ENCODE measurements at places on chromosomes 1 and 21. TPM values are rescaled to one million over a fixed set of nuclear protein-coding genes. Genes with fewer than 3 reads are reported as not detected.

Gene AJAP1
- total RNA-seq: 0.05 TPM

DNA sequence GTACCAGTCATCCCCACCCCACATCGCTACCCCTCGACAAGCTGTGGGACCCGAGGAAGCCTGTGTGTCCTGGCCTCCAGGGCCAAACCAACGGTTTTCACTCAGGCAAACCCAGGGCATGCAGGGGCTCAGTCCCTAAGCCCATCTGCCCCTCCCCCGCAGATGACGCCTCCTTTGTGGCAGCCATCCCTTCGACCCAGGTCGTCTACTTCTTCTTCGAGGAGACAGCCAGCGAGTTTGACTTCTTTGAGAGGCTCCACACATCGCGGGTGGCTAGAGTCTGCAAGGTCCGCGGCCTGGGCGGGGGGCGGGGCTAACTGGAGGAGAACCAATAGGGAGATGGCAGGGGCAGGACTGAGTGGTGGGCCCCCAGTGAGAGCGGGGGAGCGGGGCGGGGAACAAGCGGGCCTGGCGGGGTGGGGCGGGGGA is 7.4 kb downstream of the SEMA4A start:
- peak; percentile 83 for DNase-seq

DNA sequence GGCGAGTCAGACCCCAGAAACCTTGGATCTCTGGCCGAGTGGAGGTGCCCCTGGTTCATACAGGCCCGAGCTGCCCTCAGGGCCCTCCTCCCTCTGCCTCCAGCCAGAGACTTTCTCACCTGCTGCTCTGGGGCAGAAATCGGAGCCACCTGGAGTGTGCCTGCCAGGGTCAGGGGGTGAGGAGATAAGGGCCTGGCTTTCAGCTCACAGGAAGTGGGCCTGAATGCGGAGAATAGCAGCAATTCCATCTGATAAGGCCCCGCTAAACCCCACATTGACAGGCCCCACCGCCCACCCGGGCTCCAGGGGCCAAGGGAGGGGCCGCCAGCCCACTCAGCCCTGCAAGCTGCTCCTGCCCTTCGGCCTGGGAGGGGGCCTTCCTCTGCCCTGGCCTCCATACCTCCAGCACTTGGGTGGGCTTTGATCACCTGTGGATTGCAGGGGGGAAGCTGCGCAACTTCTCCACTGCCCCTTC is 123.7 kb upstream of the ARHGEF16 start:
- no peak for DNase-seq

DNA sequence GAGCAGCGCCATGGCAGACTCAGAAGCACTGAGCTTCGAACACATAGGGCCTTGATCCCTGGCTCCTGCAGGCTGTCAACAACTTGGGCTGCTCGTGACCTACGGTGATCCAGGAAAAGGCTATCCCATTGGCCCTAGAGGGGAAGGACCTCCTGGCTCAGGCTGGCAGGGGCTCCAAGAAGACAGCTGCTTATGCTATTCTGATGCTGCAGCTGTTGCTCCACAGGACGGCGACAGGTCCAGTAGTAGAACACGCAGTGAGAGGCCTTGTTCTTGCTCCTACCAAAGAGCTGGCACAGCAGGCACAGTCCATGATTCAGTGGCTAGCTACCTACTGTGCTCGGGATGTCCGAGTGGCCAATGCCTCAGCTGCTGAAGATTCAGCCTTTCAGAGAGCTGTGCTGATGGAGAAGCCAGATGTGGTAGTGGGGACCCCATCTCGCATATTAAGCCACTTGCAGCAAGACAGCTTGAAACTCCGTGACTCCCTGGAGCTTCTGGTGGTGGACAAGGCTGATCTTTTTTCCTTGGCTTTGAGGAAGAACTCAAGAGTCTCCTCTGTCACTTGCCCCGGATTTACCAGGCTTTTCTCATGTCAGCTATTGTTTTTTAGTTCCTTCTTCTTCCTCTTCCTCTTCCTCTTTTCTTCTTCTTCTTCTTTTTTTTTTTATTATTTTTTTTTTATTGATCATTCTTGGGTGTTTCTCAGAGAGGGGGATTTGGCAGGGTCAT is 18.9 kb downstream of the ITLN2 start:
- DNase-seq: no peak

GRCh38 chr21:38272215-38272614 is 15.4 kb downstream of the KCNJ15 start:
- DNase-seq: no peak

DNA sequence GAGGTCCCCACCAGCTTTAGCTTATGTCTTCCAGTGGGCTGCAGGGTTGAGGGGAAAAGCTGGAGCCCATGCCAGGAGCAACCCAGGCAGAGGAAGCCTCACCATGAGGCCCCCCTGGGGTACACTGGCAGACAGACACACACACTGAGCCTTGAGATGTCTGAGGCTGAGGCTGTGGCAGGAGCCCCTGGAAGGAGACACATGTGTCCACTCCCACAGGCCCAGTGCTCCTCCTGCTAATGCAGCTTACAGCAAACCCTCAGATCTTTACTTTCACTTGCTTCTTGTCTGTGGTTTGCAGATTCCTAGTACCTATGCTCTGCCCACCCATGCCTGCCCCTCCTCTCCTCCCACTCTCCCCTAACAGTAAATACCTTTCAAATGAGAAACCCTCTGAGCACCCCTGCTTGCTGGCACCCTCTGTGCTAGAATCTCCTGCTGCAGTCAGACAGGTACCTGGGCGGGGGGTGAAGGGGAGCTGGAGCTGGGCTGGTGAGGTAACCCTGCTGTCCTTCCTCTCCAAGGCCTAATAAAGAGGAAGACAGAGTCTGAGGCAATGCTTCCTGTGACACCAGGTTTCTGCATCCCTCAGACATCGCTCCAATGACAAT is 63.4 kb upstream of the NEK2 start:
- peak; percentile 10 for DNase-seq

Gene ARHGEF19
- 7.0 TPM for total RNA-seq

GRCh38 chr1:98316286-98316905 is 345.1 kb upstream of the SNX7 start:
- no peak for DNase-seq

DNA sequence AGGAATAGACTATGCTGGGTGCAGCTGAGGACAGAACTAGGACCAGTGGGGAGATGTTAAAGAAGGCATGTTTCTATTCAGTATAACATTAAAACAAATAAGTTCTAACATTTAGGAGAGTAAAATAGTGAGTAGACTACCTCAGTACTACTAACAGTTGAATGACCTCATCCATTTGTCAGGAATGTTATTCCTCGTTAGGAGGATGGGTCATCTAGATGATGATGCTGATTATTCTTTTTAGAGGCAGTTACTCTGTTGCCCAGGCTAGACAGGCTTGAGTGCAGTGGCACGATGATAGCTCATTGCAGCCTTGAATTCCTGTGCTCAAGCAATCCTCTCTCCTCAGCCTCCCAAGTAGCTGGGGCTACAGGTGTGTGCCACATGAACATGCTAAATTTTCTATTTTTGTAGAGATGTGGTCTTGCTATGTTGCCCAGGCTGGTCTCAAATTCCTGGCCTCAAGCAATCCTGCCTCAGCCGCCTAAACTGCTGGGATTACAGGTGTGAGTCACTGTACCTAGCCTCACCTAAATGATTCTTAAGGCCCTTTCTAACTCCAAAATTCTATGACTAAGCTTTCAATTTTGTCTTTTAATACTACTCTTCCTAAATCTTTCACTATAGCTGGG is 9.3 kb downstream of the EEIG2 start:
- DNase-seq: no peak

DNA sequence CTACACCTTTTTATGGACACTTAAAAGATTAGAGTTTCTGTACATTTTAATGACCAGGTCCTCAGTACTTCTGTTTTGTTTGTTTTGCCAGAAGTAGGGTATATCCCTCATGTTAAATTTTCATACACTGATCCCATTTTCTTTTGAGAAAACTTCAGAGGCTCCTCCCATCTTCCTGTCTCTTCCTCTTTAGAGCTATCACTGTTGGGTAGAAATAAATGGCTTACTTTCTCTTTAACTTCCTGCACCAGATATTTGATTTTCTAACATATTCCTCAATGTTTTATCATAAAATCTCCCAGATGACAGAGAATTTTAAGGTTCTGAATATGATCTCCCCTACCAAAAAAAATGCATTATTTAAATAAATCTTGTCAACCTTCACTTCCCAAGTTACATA is 23.4 kb downstream of the VAV3 start:
- no peak for DNase-seq

GRCh38 chr1:116166011-116166571 is 54.9 kb downstream of the MAB21L3 start:
- DNase-seq: no peak

Gene CAPN8
- total RNA-seq: not detected

Gene GCSAML
- 0.14 TPM for total RNA-seq

Gene TMPRSS3
- 91.9 TPM for total RNA-seq

GRCh38 chr1:21567241-21568005 is 58.2 kb downstream of the ALPL start:
- no peak for DNase-seq

GRCh38 chr1:98659879-98660278 is 1.6 kb upstream of the SNX7 start:
- DNase-seq: no peak

- no peak for DNase-seq
Observed at GRCh38 chr1:217703326-217703725, 72.2 kb downstream of the SPATA17 start.

Gene FAM177B
- not detected for total RNA-seq

GRCh38 chr1:116532671-116533428 is 38.0 kb downstream of the CD58 start:
- no peak for DNase-seq

DNA sequence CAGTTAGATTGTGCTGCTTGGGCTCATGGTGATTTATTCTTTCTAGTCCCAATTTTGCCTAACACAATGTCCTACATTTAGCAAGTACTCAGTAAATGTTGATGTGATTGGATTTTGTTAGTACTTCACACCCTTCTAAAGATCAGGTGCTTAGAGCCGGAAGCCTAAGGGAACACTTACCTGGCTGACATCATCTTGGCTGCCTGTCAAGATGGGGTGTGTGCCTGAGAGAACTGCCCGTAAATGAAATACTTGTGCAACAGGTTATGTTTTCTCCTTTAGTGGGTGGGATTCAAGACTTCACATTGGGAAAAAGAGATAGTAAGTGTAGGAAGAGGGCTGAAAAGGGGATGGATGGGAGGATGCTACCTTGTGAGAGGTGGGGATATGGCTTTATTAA is 75.5 kb upstream of the MACF1 start:
- DNase-seq: no peak

Data from activated T-cell treated with anti-CD3 and anti-CD28 coated beads, Interleukin-2, amount 50 U/mL, for 72 hours (primary cell).